ENCODE measurements at places on chromosomes 1 and 21. TPM values are rescaled to one million over a fixed set of nuclear protein-coding genes. Genes with fewer than 3 reads are reported as not detected.

GRCh38 chr21:14383596-14384180 is 742 bp upstream of the HSPA13 start:
- no peak for DNase-seq

Gene CFAP141
- not detected for total RNA-seq

DNA sequence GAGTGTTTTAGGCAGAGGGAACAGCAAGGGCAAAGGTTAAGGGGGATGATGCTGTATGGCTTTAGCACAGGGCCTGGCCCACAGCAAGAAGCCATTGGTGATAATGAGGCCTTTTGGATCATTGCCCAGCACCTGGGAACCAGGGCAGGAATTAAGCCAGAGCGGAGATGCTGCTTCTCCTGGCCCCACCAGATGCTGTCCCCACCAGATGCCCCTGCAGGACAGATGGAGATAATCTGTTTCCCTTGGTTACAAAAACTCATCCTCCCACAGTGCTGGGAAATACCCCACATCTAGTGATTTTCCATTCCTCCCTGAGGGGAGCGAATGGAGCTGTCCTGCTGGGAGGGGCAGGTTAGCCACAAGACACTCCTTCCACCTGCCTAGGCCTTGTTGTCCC is 18.8 kb downstream of the OPRD1 start:
- no peak for DNase-seq

- no peak for DNase-seq
These were observed 124.8 kb upstream of the GORAB start for GRCh38 chr1:170407138-170407537.

Gene LAX1
- total RNA-seq, result 34.6 TPM

Gene CSMD2
- total RNA-seq, result not detected

DNA sequence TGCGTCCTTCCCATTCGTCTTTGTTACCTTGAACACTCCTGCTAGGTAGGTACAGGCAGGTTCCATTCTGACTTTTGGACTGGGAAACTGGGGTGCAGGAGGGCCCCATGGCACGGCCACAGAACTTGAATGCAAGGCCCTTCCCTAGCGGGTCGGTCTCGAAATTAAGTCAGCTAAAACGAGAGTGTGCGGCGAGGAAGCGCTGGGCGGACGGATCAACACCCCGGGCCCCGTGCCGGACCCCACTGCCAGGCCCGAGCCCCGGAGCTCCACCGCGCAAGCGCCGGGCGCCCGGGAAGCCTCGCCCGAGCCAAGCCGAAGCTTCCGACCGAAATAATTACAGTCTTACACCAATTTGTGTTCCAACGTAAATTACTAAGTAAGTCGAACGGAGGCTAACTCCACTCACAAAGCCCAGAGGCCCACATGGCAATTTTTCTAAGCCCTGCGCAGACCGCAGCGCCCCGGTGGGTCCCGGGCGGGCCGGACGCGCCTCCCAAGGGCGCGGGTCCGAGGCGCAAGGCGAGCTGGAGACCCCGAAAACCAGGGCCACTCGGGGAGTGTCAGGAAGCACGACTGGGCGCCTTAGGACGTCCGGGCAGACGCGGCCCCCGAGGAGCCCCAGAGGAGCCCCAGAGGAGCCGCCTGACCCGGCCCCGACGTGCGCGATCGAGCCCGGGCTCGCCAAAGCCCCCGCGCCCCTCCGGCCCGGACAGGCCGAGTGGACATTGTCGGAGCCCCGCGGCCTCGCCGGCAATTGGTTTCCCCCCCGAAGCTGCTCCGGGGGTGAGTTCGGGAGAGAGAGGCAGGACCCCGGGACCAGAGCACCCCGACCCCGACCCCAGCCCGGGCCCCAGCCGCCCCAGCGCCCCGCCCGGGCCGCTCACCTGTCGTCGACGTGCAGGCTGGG is 624 bp downstream of the RIPK4 start:
- DNase-seq, result no peak

DNA sequence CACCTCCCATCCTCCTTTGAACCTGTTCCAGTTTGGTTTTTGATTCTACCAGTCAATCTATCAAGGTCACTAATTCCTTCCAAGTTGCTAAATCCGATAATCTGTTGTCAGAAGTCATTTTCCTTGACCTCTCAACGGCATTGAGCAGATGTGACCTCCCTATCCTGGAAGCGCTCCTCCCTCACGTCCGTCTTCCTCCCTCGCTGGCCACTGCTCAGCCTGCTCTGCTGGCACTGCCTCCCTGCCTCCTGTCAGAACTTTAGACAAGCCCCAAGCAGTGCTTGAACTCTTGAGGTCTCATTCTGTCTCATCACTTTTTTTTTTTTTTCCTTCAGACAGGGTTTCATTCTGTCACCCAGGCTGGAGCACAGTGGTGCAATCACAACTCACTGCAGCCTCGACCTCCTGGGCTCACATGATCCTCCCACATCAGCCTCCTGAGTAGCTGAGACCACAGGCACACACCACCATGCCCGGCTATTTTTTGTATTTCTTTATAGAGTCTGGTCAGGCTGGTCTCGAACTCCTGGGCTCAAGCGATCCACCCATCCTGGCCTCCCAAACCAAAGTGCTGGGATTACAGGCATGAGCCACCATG is 4.4 kb upstream of the ACOT7 start:
- DNase-seq, result no peak

Gene S100A16
- total RNA-seq, result not detected

DNA sequence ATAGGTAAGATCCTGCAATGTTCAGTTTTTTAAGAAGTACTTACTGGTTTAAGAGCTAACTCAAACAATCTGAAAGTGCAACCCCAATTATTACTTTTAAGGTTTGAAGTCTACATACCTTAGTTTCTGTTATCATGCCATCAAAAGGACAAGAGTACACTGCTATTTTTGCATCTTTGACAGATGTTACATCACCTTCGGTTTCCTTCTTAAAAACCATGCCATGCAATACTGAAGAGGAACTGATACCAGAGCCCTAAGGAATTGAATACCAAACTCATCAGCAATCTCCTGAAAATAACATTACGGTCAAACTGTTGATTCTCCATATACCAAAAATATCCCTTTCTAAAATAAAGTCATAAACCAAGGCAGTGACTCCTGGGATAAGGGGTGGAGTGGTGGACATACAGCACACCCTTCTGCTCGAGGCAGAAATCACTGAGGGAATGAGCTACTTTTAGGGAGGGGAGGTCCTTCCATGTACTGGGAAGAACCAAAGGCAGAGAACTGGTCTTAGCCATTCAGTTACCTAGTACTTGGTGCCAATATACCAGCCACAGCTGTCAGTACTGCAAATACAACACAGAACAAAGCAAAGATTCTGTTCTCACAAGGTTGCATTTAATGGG is 8.5 kb downstream of the CCT8 start:
- DNase-seq, result no peak

- no peak for DNase-seq
These were observed 50.1 kb downstream of the TIAM1 start for GRCh38 chr21:31293986-31294385.

GRCh38 chr21:45335761-45336534 is 48.3 kb upstream of the POFUT2 start:
- DNase-seq, result no peak

DNA sequence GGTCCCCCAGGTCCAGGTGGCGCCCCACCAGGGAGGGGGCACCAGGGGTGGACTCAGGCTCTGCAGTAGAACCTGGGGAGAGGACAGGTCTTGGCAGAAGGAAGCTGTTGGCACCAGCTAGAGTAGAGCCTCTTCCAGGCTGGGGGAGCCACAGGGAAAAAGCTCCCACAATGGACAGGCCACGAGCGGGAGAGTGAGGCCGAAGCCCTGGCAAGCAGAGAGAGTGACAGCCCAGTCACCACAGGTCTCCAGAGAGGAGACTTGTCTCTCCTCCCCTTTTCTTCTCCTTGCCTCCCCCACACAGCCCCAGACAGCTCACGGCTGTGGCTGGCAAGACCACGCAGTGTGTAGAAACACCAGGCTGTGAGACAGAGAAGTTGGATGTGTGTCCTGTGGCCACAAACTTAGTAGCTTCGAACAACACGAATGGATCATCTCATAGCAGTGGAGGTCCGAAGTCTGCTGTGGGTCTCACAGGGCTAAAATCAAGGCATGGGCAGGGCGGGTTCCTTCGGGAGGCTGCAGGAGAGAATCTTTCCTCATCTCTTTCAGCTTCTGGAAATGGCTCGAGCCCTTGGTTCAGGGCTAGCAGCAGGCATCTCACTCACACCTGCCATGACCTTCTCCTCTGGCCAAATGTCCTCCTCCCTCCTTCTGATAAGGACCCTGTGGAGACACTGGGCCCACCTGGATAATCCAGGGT is 3.3 kb downstream of the KRTAP12-4 start:
- DNase-seq, result no peak

DNA sequence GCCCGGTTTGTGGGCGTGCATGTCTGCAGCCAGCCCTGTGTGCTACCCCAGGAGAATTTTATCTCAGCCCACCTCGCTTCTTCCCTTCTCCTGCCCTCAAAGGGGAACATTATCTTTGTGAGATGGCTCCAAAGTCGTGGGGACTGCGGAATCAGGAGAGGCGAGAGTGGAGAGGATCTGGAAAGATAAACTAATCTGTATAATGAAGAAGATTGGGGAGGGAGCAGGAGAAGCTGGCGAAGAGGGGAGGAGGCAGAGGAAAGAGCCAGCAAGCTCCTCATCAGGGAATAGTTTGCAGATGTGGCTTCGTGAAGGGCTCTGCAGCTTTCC is 310.3 kb downstream of the MATN1 start:
- no peak for DNase-seq

DNA sequence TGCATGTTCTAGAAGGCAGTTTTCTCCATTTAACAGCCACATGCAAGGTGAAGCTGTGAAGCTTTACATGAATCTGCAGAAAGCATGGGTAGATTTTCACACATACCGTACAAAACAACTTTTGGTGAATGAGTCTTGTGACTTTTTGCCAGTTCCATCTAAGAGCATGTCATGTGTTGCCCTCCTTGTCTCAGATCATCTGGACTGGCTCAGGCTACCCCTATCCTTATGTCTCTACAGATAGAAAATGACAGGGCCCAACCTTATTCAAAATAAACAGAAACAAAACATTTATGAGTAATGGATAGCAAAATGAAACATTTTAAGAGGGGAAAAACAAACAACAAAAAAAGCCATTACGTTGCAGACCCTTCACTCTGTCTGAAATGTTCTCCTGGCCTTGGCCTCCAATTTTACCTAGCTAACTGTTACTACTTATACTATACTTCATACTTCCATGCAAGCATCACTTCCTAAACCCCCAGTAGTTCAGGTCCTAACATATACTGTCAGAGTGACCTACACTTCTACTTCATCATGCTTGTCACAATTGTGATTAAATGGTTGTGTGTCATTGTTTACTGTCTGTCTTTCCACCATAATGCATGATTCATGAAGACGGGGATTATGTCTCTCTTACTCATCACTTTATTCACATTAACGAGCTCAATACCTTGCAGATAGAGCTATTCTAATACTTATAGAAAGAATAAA is 39.0 kb downstream of the LRRC8C start:
- no peak for DNase-seq

DNA sequence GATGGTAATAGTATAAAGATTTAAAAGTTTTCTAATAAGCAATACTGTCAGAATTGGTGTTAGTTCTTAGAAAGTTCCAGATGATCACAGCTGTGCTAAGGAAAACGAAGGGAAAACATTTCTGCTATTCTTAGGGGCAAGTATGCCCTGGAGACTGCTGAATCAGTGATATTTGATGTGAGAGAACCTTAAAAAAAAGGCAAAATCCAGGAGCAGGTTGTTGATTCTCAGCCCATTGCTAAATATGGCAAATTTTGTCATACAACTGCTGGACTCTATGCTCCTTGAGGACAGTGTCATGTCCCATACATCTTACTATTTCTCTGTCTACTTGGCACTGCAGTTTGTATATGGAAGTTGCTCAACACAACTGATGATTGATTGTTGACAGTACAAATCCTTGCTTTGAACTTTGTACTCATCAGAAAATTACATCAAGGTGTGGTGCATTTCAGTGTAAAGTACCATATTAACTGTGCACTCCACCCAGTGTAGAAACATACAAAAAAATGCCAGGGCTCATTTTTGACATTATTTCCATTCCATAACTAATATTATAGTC is 10.9 kb downstream of the CRCT1 start:
- no peak for DNase-seq

GRCh38 chr21:23799376-23799775 is 1807.9 kb downstream of the MRPL39 start:
- DNase-seq, result no peak

- no peak for DNase-seq
These were observed 26.5 kb downstream of the IGFN1 start for GRCh38 chr1:201217146-201217545.

Gene SAMD13
- 0.75 TPM for total RNA-seq

DNA sequence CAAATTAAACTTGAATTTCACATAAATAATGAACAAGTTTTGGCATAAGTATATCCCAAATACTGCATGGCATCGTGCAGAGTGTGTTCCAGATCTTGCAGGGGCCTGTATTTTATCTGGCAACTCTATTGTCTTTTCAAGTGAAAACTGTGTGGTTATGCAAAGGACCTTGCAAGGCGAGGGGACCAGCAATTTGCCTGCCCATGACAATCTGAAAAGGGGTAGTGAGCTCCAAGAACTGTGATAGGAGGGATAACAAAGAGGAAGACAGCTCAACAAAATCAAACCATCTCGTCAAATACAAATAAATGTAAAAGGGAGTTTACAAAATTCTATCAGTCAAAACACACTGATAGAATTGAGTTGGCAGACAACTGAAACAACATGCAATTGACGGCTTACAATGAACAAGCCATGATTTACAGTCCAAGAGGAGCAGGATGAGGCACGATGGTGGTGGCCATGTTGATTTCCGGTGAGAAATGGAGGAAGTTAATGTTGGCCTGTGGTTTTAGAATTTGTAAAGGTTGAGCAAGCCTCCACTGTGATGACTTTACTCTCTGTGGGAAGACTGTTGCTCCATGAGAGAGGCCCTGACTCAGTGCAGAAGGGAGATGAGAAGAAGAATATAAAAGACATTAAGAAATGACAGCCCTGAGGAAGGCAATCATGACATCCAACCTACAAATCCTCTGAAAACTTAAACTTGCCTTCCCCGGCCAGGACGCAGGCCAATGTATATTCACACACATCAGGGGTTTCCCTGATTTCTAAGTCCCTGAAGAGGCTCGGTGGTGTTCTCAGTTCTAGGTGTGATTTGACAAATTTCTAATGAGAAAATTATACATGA is 132.2 kb downstream of the ADSS2 start:
- DNase-seq, result no peak

Gene MROH7
- total RNA-seq, result 0.24 TPM

DNA sequence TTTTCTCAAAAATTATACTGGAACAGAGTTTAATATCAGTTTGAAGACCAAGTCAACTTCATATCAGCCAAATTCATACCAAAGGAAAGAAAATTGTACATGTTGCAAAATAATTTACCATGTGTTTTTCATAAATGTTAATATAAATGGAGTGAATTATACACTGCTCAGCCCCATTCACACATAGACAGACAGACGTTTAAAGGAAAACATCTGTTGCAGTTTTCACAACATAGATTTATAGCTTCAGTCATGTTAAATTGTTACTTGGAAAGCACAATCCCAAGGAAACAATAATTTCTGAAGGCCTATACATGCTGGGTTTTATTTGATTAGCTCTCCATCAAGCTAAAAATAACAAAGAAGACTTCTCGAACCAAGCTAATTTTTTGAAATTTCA is 27.8 kb upstream of the HYI start:
- DNase-seq, result no peak

All from naive thymus-derived CD4-positive, alpha-beta T cell (primary cell).